ENCODE measurements at places on chromosomes 7 and 10. TPM values are rescaled to one million over a fixed set of nuclear protein-coding genes. Genes with fewer than 3 reads are reported as not detected.

GRCh38 chr7:157668884-157669767 lies 332.3 kb downstream of the DNAJB6 start:
- H3K4me3 ChIP-seq = no peak overlapping the region
- no peak for DNase-seq
- H3K36me3 ChIP-seq = no peaks in the 10 kb centered on the region
- peaks cover 25% of the 10 kb centered on the region for H3K27me3 ChIP-seq
- H3K4me1 ChIP-seq = peaks cover 6% of the 10 kb centered on the region

GRCh38 chr10:104895541-104895940 lies 254.5 kb downstream of the SORCS3 start:
- no peak overlapping the region for H3K4me3 ChIP-seq
- H3K4me1 ChIP-seq = no peaks in the 10 kb centered on the region
- no peak overlapping the region for H3K27ac ChIP-seq
- peaks cover 1% of the 10 kb centered on the region for H3K27me3 ChIP-seq
- H3K36me3 ChIP-seq = no peaks in the 10 kb centered on the region

- H3K36me3 ChIP-seq = peaks cover 12% of the 10 kb centered on the region
- H3K27ac ChIP-seq = no peak overlapping the region
- no peak overlapping the region for H3K4me3 ChIP-seq
- DNase-seq = no peak
- no peaks in the 10 kb centered on the region for H3K4me1 ChIP-seq
Observed at GRCh38 chr10:16751244-16751643, 66.0 kb downstream of the RSU1 start.

- peaks cover 31% of the 10 kb centered on the region for H3K4me1 ChIP-seq
- no peak overlapping the region for H3K4me3 ChIP-seq
- H3K36me3 ChIP-seq = no peaks in the 10 kb centered on the region
- no peak overlapping the region for H3K27ac ChIP-seq
- no peaks in the 10 kb centered on the region for H3K27me3 ChIP-seq
Observed at GRCh38 chr10:8438603-8439002, 384.1 kb downstream of the GATA3 start.

The TRIM73 gene
- 3.5 TPM for total RNA-seq
